ENCODE measurements at places on chromosomes 4 and X.
A peak's percentile ranks its signal among the peaks of the same experiment; 100 is the strongest.

DNA sequence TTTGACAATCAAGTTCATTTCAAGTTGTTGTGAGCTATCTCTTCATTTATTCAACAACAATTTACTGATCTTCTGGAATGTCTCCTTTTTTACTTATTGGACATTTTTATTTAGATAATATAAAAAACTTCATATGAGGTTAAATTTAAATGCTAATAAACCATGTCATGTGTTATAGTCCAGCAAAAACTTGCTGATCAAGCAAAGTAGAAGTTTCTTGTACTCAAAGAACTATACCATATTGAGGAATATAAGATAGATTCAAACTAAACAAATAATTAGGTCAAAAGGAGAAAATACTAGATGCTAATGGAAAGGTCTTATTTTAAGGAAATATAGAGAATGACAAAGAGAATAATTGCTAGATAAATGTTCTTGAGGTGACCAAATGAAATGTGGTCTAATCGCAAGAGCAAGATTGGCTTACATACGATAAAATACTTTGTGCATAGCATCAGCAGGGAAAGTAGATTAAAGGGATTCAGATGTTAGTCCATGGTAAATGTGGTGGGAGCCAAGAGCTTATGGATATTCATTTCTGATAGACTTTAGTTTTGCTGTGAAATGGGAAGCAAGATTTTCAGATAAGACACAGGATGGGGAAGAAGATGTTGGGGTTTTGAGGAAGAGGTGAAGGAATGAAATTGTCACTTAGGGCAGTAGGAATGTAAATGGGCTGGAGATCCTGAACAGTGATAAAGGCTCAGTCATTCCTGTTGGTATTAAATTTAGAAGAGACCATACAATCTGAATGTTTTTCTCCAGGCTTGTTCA is 229.5 kb downstream of the MAPK10 start:
- DNase-seq = no peak

GRCh38 chr4:139329665-139330200 is 27.5 kb upstream of the NDUFC1 start:
- no peak for DNase-seq

DNA sequence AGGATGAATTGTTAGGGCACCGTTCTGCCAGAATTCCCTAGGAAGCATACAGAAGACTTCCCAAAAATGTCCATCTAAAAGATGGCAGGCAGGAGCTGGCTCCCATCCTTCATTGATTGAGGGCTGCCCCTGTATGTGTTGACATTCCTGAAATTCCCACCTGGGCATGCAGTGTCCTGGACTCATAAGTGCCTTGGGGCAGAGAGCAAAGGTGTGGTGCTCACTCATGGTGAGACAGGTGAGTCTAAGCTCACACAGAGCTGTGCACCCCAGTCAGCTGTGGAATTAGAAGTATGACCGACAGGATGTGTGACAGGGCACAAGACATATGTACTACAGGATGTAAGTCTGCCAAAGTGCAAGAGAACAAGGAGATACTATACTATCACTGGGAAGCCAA is 271.9 kb downstream of the MID1IP1 start:
- DNase-seq = no peak

GRCh38 chrX:30495468-30495867 is 82.1 kb downstream of the TASL start:
- no peak for DNase-seq

DNA sequence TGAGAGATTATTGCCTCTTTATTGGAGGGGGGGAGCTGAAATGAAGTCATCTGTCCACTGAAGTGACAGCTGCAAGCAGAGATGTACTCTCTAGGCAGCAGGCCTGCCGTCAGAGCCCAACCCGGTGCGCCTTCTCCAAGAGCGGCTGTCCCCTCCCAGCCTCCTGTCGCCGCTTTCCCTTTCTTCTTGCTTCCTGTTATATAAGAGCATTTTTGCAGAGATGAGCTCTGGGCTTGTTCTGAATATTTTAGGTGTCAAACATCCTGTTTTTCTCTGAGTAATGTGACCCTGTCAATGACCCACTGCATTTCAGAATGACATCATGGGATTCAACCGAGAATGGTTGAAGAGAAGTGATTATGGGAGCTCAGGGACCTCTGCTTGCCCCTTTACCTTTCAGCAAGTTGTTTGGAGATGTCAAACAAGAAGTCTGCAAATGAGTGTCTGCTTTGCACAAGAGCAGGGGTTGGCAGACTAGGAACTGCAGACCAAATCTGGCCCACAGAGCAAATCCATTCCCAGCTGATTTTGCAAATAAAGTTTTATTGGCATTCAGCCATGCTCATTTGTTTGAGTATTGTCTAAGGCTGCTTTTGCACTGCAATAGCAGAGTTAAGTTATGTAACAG is 79.9 kb downstream of the SLC9A6 start:
- DNase-seq = peak; percentile 1

GRCh38 chr4:86092684-86093083 is 267.2 kb downstream of the MAPK10 start:
- no peak for DNase-seq

DNA sequence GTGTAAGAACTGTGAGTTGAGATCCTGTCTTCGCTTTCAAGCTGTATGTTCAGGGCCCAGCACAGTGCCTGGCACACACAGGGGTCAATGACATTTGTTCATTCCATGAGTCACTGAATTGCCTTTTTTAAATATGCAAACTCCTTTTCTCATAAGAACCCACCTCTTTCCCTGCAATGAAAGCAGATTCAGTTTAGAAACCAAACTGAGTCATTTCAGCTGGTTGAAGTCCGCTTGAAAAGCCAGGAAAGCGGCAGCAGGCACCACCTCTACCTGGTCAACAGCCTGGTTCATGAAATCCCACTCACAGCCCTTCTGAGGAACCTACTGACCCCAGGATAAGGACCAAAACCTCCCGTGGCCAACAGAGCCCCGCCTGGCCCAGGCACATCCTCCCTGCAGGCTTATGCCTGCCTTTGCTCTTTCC is 4.5 kb upstream of the C1QTNF7 start:
- DNase-seq = no peak

GRCh38 chrX:87755493-87755892 is 237.9 kb downstream of the KLHL4 start:
- DNase-seq = no peak

- DNase-seq = no peak
Measured at GRCh38 chrX:121579016-121579760, 531.8 kb downstream of the GLUD2 start.

- DNase-seq = no peak
Measured at GRCh38 chr4:100986360-100986868, 360.9 kb downstream of the PPP3CA start.

DNA sequence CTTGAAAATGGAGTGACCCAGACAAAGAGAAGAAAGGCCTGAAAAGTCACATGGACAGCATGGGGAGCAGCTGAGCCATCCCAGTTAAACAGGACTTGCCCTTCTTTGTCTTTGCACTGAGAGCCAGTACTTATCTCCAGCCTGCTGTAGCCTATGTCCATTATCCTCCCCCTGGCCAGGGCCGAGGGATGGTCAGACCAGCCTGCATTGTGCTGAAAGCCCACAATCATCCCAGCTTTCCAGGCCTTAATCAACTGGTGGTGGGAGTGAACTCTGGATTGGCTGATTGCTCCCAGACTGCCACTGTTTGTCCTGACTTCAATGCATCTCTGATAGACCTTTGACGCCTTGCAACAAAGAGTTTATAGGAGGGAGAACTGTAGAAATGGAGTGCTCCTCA is 453.1 kb downstream of the EPHA5 start:
- DNase-seq = no peak

- DNase-seq = no peak
Measured at GRCh38 chrX:151725338-151725614, 9.3 kb upstream of the CNGA2 start.

DNA sequence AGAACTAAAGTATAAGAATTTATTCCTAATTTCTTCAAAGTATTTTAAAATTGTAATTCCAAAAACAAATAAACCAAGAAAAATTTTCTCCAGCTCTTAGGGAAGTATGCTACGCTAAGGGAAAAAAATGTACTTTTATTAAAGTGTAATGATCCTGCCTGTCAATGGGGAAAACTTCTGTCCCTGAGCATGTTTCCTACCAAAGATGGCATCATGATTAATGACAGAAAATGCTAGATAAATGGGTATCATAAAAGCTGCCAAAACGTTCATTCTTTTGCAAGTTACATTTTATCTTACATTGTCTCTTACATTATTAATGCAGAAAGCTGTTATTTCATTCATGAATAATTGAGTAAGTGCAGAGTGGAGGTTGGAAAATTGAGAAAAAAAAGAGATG is 443.4 kb downstream of the TECRL start:
- DNase-seq = no peak

DNA sequence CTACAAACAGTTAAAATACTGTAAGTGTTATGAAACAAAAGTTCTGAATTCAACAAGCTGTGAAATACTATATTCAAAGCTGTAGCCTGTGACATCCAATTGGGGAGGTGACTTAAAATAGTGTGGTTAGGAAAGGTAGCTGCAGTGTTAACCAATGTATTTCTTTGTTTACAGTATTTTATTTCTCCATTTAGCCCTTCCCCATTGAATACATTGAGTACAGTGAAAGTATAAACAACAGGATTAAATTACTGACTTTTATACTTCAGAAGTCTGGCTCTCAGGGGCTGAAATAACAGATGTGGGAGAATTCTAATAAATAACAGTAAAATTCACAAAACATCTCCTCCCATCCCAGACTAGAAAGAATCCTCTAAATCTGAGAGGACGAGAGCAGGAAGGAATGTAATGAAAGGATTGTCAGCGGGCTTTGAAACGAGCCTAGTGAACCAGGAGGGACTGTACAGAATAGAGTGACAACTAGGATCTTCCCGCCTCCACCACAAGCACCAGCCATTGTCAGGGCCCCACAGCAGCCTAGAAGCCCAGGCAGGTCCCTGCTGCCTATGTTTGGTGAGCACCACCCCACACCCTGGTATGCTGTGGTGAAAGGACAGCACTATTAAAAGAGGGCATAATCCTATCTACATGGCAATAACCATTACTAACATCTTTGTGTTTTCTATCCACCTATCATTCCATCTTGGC is 73.7 kb downstream of the SPCS3 start:
- DNase-seq = no peak

GRCh38 chr4:87525636-87526295 is 3.4 kb downstream of the SPARCL1 start:
- DNase-seq = no peak

GRCh38 chr4:54066088-54066415 is 1.6 kb upstream of the CHIC2 start:
- DNase-seq = no peak

DNA sequence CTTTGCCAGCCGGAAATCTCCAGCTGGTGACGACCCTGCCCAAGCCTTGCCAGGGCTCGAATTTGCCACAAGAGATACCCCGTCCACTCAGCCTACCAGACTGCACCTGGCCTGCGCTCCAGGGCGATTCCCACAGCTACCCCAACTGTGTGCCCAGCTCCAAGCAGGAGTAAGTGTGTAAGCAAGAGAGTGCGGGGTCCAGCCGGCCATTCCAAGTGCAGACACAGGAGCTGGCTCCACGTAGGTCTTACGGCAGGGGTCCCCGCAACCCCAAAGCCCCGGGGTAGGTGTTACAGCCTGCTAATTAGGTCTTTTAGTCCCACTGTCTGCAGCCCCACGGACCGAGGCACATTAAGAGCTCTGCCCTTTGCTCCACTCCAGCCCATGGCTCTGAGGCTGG is 1305.2 kb downstream of the ARAP2 start:
- DNase-seq = no peak

DNA sequence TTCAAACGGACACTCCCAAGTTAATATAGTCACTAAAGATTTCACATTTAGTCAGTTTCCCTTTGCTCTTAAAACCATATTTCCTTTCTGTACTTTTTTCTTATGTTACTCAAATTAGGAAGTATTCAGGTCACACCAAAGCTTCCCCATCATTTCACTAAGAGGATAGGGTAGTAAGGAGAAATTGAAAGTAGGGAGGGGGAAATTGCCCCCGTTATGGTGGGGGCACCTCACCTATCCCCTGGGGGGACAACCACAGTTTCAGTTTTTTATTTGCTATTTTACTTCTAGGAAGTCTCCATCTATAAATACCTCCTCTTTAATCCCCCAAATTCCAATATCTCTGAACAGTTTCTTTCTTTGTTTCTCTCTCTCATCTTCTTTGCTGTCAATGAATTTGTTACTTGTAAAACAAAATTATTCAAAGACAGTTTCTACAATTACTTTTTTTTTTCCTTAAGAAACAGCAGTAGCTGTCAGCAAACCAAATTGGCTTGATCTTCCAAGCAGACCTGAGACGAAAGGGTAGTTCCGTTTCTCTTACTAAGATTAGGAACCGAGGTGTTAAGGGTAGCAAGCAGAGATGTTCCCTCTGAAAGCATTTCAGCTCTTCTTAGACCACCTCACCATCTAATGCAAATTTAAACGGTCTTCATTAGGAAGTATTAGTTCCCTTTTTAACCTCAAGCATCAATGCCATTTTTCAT is 160.2 kb upstream of the KLF3 start:
- DNase-seq = no peak

- DNase-seq = no peak
Measured at GRCh38 chr4:25291158-25291733, 21.3 kb upstream of the ZCCHC4 start.

- DNase-seq = no peak
Measured at GRCh38 chr4:55351824-55352223, 5.8 kb downstream of the SRD5A3 start.

- DNase-seq = no peak
Measured at GRCh38 chr4:106996490-106996889, 39.6 kb downstream of the DKK2 start.

GRCh38 chr4:40562208-40562607 is 67.5 kb downstream of the RBM47 start:
- DNase-seq = no peak

DNA sequence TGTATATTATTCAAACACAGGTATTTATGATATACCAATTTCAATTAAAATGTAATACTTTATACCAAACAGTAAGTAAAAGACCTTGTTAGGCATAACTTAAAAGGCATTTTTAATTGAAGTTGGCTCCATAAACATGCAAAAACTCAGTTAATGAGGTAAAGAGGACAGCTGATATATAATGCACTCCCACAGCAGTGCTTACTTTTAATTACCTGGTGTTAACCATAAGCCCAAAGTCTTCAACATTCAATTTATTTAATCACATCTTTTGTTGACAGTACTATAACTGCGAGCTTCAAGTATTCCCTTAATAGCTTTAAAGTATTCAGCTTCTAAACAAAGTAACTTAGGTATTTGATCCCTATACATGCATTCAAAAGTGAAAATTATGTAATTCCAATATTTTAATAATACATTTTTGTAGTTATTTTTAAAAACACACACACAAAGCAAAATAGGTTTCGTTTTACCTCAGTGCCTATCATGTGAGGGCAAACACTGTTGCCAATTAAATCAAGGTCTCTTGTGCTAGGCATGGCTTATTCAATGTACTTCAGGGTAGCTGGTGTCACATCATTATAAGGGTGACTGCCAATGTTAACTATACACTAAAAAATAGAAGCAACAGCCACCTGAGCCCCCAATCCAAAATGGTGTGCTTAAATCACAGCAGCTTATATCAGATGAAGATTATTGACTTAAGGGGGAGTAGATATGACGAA is 197.1 kb downstream of the LRBA start:
- DNase-seq = no peak

DNA sequence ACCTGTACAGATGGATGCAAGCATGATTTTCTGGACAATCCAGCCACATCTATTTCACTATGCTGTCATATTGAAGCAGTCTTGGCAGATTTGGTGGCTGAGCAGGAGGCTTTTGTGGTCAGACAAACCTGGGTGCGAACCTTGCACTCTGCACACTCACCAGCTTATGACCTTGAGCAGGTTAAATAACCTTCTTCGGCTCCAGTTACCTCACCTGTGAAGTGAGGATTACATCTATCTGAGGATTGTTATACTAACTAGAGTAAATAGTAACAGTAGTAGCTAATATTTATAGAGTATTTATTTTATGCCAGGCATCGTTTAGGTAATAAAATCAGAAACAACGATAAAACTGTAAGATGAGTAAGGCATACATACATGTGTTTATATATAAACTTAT is 150.0 kb downstream of the PPP3CA start:
- no peak for DNase-seq

Measured in activated T-helper 1 cell treated with Interleukin-2 at 50 U/mL for 16 hours (primary cell).